ENCODE measurements at places on chromosomes 6 and 20.

GRCh38 chr6:163702736-163703135 is 288.2 kb downstream of the QKI start:
- DNase-seq = no peak

DNA sequence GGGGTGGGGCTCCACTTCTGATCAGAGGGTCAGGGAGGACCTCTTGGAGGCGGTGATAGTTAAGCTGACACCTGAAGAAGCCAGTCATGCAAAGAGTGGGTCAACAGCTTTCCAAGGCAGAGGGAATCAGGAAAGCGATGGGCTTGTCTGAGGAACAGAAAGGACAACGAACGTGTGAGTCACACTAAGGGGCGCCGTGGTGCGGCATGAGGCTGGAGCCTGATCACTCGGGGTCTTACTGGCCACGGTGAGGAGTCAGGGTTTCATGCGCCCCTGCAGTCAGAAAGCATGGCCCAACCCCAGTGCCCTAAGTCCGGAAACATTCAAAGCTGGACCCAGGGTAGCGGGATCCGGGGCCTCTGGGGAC is 50.6 kb upstream of the SLC32A1 start:
- DNase-seq = no peak

DNA sequence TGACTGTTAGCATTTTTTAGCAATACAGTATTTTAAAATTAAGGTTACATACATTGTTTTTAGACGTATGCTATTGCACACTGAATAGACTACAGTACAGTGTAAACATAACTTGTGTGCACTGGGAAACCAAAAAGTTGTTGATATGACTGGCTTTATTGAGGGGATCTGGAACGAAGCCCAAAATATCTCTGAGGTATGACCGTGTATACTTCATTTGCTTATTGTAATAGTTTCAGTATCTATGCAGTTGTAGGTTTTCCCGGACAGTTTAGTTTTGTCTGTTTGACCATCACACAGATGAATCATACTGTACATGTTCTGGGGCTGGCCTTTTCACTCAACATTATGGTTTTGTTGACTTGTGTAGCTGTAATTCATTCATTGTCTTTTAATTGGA is 6.9 kb upstream of the ZBTB12 start:
- DNase-seq = no peak

GRCh38 chr6:148760568-148761526 is 14.0 kb downstream of the UST start:
- no peak for DNase-seq

GRCh38 chr20:49283176-49283702 is 5.4 kb upstream of the ZNFX1 start:
- no peak for DNase-seq

DNA sequence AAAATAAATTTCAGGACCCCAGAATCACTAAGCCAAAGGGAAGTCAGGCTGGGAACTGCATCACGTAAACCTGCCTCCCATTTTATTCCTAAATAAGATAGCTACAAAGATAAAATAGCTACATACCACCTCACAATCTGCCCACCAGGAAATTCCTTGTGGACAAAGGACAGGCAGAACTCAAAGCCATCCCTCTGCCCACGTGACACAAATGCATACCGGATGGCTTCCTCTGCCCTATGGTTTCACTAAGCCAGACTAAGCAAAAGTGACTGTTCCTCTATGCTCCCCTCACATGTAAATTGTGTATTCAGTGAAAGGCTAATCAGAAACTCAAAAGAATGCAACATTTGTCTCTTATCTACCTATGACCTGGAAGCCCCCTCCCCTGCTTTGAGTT is 15.0 kb downstream of the MBOAT1 start:
- DNase-seq = no peak

DNA sequence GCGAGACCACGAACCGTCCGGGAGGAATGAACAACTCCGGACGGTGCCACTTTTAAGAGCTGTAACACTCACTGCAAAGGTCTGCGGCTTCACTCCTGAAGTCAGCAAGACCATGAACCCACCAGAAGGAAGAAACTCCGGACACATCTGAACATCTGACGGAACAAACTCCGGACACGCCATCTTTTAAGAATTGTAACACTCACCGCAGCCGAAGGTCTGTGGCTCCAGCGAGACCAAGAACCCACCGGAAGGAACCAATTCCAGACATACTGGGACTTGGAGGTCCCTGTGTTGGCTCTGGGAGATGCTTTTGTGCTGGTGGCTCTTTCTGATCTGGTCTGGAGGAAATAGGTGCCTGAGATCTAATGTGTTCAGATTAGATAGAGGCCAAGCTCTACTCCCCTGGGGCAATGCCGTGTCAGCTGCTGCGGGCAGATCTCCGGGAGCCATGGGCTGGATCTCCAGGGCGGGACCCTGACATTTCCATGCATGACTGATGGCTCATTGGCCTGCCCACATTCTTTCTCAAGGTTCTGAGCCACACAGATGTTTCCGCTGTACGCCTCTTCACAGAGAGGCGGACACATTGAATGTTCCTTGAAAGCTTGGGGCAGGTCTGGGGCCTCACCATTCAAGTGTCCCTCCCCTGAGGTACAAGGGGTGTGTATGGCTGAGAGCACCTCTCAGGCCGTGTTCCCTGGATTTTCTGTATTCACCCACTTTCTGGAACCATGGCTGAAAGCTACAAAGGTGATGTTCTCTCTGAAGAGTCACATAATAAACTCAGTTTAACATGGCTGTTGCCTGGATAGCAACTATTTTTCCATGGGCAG is 29.3 kb downstream of the GMPR start:
- DNase-seq = no peak

DNA sequence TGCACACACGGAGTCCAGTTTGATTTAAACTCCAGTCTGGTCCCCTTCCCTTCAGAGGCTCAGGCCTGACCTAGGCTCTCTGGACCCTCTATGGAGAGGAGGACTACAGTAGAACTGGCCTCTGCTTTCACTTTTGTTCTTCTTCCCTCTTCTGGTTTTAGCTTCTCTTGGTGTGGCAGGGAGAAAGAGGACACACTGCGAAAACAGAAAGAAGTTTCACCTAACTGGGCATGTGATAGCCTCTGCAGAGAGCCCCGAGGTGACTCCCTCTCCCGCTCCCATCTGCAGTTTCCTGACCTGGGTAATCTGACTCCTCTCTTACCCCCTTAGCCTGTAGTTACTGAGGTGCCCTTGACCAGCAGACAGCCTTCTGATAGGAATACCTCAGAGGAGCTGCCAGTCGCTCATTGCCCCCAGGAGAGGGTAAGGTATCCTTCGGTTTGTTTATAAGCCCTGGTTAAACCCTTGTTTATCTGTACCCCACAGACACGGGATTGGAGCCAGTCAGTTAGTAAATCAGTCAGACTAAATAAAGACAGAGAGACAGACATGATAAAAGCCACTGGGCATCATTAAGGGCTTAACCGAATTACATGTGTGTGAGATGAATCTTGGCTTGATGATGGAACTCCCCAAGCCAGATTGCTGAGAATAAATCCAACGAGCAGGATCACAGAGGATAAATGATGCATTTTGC is 12.0 kb upstream of the DTNBP1 start:
- DNase-seq = no peak

- DNase-seq = no peak
These were observed 26.3 kb upstream of the PMEPA1 start for GRCh38 chr20:57735831-57736737.
